Motor neuron (in vitro differentiated cells): ENCODE measurements at places on chromosomes 4 and X. TPM values are rescaled to one million over a fixed set of nuclear protein-coding genes. Genes with fewer than 3 reads are reported as not detected.

Gene GIMD1
- total RNA-seq, result not detected in 2 replicates

Gene OPRPN
- total RNA-seq, result not detected in 2 replicates

Gene SSX2
- total RNA-seq, result not detected in 2 replicates

Gene SCD5
- 51.4 and 55.8 TPM in 2 replicates for total RNA-seq

Gene CORIN
- 0.58 and 2.6 TPM in 2 replicates for total RNA-seq

Gene HTN1
- total RNA-seq, result not detected in 2 replicates

Gene TRAM1L1
- 3.5 and 4.5 TPM in 2 replicates for total RNA-seq

Gene CPEB2
- 8.1 and 8.8 TPM in 2 replicates for total RNA-seq

Gene FSTL5
- total RNA-seq, result 31.3 and 39.2 TPM in 2 replicates

Gene P2RY4
- 0.21 TPM in 1 of 2 replicates, not detected in the other for total RNA-seq

Gene ADH7
- total RNA-seq, result not detected in 2 replicates

Gene ANOS1
- 2.9 and 3.3 TPM in 2 replicates for total RNA-seq

Gene SSX5
- total RNA-seq, result not detected in 2 replicates

Gene DDX53
- 0.36 and 0.82 TPM in 2 replicates for total RNA-seq

Gene KCTD8
- 1.9 and 2.3 TPM in 2 replicates for total RNA-seq

Gene PCSK1N
- 12.3 and 59.4 TPM in 2 replicates for total RNA-seq

Gene FGFBP1
- not detected in 2 replicates for total RNA-seq

Gene CABS1
- total RNA-seq, result 0.43 and 0.49 TPM in 2 replicates

Gene AR
- 1.2 and 1.3 TPM in 2 replicates for total RNA-seq

Gene DRD5
- total RNA-seq, result 0.15 TPM in 1 of 2 replicates, not detected in the other

Gene OTUD6A
- total RNA-seq, result 0.22 and 0.93 TPM in 2 replicates

Gene TEX13C
- total RNA-seq, result 0.16 TPM in 1 of 2 replicates, not detected in the other
